NCI-H1105 treated with DMSO at 0.1 percent for 48 hours (cell line): ENCODE measurements at places on chromosomes 3 and 15.

- no peak for DNase-seq
These were observed 166.0 kb downstream of the NTRK3 start for GRCh38 chr15:88090481-88091011.

GRCh38 chr3:156341831-156342416 is 213.0 kb downstream of the SSR3 start:
- DNase-seq: no peak

DNA sequence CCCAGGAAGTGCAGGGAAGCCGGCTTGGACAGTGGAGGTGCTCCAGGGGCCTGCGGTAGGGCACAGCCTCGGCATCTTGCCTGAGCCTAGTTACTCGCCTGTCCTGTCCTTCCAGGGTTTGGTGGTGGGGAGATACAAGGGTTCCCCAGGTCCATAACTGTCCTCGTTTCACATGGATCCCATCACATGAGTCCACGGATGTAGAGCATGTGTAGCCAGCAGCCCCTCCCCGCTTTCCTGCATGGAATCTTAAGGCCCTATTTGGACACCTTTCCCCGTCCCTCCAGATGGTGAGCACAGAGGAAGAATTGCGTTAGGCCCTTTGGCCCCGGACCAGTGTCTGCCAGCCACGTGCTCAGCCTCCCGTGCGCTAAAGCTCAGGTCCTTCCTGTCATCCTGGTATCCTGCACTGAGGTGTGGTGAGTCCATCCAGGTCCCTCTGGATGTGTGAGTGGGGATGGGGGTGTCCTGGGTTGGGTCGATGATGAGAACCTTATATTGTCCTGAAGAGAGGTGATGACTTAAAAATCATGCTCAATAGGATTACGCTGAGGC is 230.4 kb downstream of the SNRPN start:
- no peak for DNase-seq

DNA sequence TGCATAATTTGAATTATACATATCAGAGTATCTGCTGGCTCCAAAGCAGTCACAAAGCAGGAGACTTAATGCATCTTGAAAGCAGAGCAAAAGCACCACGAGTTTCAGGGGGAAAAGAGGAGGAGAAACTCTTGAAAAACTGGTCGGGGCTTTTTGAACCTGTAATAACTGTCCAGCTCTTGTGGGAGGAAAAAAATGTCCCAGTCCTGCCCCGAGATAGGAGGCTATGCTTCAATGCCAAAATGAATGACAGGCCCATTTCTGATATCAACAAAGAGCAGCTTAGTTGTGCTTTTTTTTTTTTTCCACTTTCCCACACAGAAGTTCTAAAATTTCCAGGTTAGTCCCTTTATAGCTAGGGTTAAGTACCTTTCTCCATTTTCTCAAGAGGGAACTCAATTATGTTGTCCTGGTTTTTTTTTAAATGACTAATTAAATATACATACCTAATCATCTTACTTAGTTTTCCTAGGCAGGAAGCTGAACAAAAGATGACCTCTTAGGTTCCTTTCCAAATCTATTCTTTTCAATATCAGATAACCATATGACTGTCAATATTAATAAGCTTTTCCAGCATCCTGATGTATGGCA is 120.2 kb downstream of the TFDP2 start:
- peak; percentile 69 for DNase-seq

DNA sequence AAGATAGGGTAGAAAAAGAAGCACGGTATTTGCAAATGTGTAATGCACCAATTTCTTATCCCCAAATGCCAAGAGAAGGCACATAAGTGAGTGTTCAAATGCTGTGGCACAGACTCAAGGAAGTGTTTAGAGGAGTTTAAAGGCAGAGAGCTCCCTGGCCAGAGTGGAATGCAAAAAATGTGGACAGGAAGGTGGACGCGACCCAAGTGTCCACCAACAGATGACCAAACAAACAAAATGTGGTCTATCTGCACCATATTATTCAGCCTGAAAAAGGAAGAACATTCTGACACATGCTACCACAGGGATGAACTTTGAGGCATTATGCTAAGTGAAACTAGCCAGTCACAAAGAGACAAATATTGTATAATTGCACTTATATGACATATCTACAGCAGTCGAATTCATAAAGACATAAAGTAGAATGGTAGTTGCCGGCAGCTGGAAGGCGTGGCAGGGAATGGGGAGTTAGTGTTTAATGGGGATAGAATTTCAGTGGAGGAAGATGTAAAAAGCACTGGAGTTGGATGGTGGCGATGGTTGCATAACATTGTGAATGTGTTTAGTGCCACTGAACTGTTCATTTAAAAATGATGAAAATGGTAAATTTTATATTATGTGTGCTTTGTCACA is 126.6 kb downstream of the SRGAP3 start:
- DNase-seq: no peak

GRCh38 chr3:69751074-69751476 is 11.8 kb downstream of the MITF start:
- no peak for DNase-seq

GRCh38 chr3:100400419-100400779 is 490 bp downstream of the TOMM70 start:
- DNase-seq: no peak

DNA sequence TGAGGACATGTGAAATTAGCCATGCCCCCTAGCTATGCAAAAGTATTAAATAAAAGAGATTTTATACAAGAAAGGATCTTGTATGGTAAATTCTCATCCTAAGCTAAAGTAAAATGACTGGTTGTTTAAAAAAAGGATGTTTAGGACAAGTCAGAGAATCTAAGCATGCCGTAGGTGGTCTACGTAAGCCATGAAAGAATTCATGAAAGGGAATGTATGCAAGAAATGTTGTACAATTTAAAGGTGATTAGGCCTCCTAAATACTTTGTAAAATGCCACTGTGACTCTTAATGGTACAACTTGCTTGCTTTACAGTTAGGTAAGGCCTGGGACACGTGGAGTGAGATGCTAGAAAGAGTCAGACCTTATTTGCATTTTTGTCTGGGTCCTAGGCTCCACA is 209.0 kb downstream of the EFHB start:
- no peak for DNase-seq

DNA sequence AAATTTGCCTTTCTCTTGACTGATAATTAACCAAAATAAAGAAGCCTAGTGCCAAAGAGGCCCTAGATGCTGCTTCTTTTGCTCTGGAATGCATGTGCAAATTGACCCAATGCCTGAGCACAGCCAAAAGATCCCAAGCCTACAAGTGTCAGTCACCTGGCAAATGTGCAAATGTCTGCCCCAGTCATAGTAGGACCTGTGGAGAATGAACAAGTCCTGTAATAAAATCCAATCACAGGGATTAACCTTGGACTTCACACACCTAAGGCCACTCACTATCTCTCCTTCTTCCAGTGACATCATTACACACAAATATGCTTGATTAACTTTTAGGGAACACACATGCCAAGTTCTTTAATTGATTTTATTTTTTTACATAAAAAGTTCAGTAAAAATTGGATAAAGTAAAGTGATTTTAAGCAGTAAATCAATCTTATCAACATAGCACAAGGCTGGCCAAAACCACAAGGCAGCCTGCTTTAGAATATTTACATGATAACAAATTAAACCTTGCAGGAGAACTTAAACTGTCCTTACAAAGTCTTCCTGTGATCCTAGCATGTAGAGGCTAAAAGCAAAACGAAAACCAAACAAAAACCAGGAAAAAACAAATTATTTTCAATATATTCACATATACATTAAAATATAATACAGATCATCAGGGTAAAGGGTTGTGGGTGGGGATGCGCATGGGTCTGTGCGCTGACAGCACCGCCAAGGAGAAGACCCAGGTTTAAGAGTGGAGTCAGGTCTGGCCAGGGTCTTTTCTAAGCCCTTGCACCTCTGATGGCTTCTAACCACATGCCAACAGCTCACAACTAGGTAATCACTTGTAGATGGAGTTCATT is 36.8 kb downstream of the NBEAL2 start:
- DNase-seq: no peak

- no peak for DNase-seq
These were observed 144.6 kb upstream of the TBL1XR1 start for GRCh38 chr3:177341736-177342419.

DNA sequence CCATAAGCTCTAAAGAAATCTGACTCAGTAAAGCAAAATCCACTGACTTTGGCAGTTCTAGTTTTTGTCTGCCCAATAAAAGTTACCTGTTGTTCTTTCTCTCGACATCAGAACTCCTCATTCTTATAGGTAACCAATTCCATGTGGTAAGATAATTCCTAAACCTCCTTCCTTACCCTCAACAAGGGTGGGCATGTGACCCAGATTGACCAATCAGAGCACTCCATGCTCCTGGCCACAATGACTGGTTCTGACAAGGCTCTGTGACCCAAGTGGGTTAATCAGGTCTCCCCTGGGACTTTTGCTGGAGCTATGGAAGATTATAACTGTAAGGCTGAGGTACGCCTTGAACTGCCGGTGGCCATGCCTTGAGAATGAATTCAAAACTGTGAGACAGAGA is 31.7 kb downstream of the LINS1 start:
- DNase-seq: no peak

GRCh38 chr15:38461066-38461833 is 7.3 kb downstream of the FAM98B start:
- DNase-seq: no peak

GRCh38 chr15:75051191-75051608 is 27.8 kb downstream of the PPCDC start:
- DNase-seq: no peak

DNA sequence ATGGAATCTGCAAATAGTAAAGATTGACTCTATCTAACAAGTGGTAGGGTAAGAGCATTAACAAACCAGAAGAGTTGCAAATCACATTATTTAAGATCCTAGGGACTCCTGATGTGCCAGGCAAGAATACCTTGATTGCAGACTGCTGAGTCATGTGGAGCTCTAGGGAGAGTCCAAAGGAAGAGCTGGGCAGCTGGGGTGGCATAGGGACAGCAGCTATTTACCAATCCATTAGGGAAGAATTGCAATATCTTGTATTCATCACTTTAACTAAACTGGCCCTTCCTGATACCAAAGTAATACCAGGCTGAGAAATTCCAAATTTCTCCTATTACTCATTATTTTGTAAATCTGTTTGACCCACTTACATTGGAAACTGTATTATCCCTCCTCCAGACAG is 52.2 kb upstream of the ACP3 start:
- DNase-seq: no peak

- no peak for DNase-seq
These were observed 21.5 kb upstream of the GASK1A start for GRCh38 chr3:42957573-42957972.

DNA sequence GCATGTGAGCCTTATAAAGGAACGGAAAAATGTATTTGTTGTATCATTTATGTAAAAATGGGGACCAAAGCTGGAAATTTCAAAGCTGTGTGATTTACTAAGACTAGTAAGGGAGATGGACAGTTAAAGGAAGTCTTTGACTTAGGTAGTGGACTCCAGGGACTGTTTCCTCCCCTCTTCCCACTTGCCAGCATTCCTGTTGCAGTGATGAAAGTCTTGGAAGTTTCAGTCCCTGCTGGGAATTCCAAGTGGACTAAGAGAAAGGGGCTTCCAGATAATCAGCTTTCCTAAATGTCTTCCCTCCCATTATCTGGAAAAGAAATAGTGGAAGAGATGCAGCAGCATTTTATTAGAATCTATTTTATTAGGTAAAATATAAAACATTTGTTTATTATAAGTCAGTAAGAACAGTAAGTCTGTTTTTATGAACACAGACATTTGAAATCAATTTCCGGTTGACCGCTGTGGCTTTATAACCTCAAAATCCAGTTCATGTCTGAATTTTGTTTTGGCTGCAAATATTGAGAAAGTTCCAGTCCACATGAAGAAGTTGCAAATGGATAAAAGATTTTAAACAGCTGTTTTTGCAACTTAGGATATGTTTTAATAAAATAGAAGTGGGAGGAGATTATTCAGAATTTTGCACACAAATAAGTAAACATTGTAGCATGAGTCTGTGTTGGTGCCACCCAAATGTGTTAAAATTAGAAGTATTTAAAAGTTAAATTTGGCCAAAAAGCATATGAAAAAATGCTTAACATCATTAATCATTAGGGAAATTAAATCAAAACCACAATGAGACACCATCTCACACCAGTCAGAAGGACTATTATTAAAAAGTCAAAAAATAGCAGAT is 141.8 kb downstream of the IL20RB start:
- DNase-seq: no peak

GRCh38 chr15:55267401-55268175 is 22.0 kb downstream of the RAB27A start:
- DNase-seq: no peak
